Mononuclear cell (primary cell): ENCODE measurements at places on chromosomes 4 and X. TPM values are rescaled to one million over a fixed set of nuclear protein-coding genes. Genes with fewer than 3 reads are reported as not detected.

Gene XAGE1A
- not detected for total RNA-seq

Gene MAGEE2
- total RNA-seq, result not detected

Gene ZBED1
- total RNA-seq, result 20.3 TPM

Gene ADH1A
- total RNA-seq, result not detected

Gene PDLIM3
- total RNA-seq, result 0.10 TPM
